ENCODE measurements at places on chromosomes 4 and X. TPM values are rescaled to one million over a fixed set of nuclear protein-coding genes. Genes with fewer than 3 reads are reported as not detected.

GRCh38 chr4:68904786-68905185 lies 46.8 kb downstream of the UGT2A3 start:
- DNase-seq: no peak
- no peak overlapping the region for H3K27ac ChIP-seq
- H3K36me3 ChIP-seq: no peaks in the 10 kb centered on the region
- no peak overlapping the region for H3K4me3 ChIP-seq
- H3K4me1 ChIP-seq: peaks cover 16% of the 10 kb centered on the region

DNA sequence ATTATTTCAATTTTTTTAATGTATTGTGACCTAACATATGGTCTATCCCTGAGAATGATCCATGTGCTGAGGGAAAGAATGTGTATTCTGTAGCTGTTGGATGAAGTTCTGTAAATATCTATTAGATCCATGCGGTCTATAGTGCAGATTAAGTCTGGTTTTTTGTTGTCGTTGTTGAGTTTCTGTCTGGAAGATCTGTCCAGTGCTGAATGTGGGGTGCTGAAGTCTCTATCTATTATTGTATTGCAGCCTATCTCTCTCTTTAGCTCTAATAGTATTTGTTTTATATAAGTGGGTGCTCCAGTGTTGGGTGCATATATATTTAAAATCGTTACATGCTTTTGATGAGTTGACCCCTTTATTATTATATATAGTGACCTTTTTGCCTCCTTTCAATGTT lies 26.2 kb upstream of the PAGE3 start:
- no peaks in the 10 kb centered on the region for H3K36me3 ChIP-seq
- no peaks in the 10 kb centered on the region for H3K27me3 ChIP-seq
- DNase-seq: no peak
- no peak overlapping the region for H3K27ac ChIP-seq

Gene MTMR8
- 7.9 TPM for total RNA-seq

DNA sequence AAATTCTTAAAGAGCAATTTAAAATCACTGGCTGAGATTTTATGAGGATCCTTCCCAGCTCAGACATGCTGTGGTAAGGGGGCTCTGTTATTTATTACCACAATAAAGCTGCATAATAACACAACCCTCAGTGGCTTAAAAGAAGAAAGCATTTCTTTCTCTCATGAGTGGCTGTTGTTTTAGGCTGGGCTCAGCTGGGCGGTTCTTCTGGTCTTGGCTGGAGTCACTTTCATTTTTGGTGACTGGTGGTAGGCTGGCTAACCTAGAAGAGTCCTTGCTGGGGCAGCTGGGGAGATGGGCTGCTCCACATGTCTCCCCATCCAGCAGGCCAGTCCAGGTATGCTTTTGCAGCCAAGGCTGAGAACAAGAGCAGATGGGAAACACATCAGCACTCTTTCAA lies 113.0 kb upstream of the MSX1 start:
- DNase-seq: no peak
- no peaks in the 10 kb centered on the region for H3K36me3 ChIP-seq
- no peak overlapping the region for H3K27ac ChIP-seq
- no peak overlapping the region for H3K4me3 ChIP-seq

Gene NEIL3
- 0.98 TPM for total RNA-seq

Gene SLC25A6
- 442 TPM for total RNA-seq

GRCh38 chrX:137178392-137178791 lies 144.6 kb upstream of the GPR101 start:
- no peaks in the 10 kb centered on the region for H3K27me3 ChIP-seq
- no peak for DNase-seq
- H3K27ac ChIP-seq: no peak overlapping the region
- H3K36me3 ChIP-seq: no peaks in the 10 kb centered on the region

- no peak overlapping the region for H3K4me3 ChIP-seq
- no peaks in the 10 kb centered on the region for H3K36me3 ChIP-seq
- DNase-seq: no peak
- no peak overlapping the region for H3K27ac ChIP-seq
- H3K4me1 ChIP-seq: peaks cover 17% of the 10 kb centered on the region
Observed at GRCh38 chr4:146245246-146245645, 30.9 kb downstream of the REELD1 start.

GRCh38 chr4:74161666-74162450 lies 3.9 kb downstream of the MTHFD2L start:
- H3K27me3 ChIP-seq: no peaks in the 10 kb centered on the region
- no peak overlapping the region for H3K27ac ChIP-seq
- peaks cover 35% of the 10 kb centered on the region for H3K4me1 ChIP-seq
- no peak for DNase-seq
- no peak overlapping the region for H3K4me3 ChIP-seq

DNA sequence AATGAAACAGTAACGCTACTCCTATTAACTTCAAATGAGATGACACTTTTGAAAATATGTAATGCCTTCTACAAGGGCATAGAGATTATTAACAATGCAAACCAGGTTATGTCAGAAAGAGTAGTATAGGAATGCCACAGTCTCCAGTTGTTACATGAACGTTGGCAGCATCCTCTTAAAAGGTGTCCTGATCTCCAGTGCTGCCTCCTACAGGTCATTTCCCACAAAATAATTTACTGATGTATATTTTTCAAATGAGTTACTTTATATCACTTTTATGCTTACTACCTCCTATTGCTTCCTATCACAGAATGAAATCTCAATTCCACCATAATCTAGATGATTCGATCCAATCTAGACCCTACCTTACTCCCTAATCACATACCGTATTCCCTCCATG lies 195.2 kb upstream of the EPHA5 start:
- H3K27me3 ChIP-seq: no peaks in the 10 kb centered on the region
- H3K27ac ChIP-seq: no peak overlapping the region
- no peak for DNase-seq
- no peaks in the 10 kb centered on the region for H3K36me3 ChIP-seq
- H3K4me1 ChIP-seq: no peaks in the 10 kb centered on the region
- no peak overlapping the region for H3K4me3 ChIP-seq

Gene BMPR1B
- total RNA-seq: 0.49 TPM

Gene ZXDB
- total RNA-seq: 9.1 TPM

DNA sequence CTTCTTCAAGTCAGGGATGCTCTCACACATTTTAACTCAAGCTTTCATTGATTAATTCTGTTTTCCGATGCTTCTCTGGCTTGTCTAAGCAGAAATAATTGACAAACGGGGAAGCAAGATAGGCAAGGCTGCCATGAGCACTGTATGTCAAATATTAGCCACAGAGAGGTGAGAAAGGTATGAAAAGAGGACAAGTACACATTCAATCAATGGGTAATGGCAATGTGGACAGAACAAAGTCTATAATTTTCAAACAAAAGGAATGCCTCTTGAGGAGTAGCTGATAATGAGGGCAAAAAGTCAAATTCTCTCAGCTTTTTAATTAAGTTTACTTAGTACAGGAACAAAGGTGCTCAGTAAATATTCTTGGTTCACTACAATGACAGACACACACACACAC lies 19.6 kb downstream of the COX7B2 start:
- no peaks in the 10 kb centered on the region for H3K4me1 ChIP-seq
- H3K36me3 ChIP-seq: no peaks in the 10 kb centered on the region
- no peaks in the 10 kb centered on the region for H3K27me3 ChIP-seq
- DNase-seq: no peak

Gene MEPE
- total RNA-seq: not detected

Gene PGAM4
- total RNA-seq: not detected

- H3K36me3 ChIP-seq: no peaks in the 10 kb centered on the region
- no peaks in the 10 kb centered on the region for H3K4me1 ChIP-seq
- H3K4me3 ChIP-seq: peak within 1 kb of the TSS; percentile 52
- no peak for DNase-seq
Observed at GRCh38 chr4:40629401-40630334, at the start of gene RBM47. Gene RBM47 (minus strand): TSS chr4:40629864. CDS start chr4:40438893, 190,971 bp downstream.

Gene SLC39A8
- 27.7 TPM for total RNA-seq

Gene ADH6
- total RNA-seq: not detected

Gene PRMT9
- 6.9 TPM for total RNA-seq

Gene MAGEE1
- total RNA-seq: 3.4 TPM

DNA sequence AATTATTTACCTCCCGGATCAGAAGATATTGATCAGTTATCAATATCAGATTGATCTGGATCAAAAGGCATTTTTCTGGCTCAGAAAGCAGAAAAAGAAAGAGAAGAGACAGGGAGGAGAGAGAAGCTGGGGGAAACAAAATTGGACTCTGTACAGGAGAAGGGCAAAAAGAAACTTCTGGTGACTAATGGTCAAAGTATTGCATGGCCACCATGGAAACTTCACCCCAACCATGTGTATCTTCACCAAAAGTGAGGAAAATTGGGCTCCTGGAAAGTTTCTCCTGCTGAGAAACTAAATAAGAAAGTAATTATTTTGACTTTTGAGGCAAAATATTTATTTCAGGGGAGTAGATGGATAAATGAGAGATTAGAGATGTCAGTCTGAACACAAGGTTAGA lies 33.9 kb downstream of the RNF150 start:
- no peaks in the 10 kb centered on the region for H3K27me3 ChIP-seq
- no peaks in the 10 kb centered on the region for H3K4me1 ChIP-seq
- DNase-seq: no peak
- H3K27ac ChIP-seq: no peak overlapping the region

Gene ZFP92
- total RNA-seq: 0.25 TPM

DNA sequence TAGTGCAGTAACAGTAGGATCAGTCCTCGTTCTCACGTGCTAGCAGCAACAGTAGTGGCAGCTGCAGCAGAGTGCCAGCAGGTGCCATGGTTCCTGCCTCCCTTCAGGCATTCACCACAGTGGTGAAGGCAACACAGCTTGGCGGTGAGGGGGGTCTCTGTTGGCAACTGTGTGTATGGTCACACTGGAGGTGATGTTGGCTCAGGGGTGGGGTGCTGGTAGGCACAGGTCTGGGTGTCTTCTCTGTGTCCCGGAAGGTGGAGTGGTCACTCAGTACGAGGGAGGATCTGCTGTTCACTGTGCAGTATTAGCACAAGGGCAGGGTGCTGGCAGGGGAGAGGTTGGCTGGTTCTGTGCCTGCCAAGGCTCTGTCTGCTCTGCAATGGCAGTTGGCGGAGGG lies 671.8 kb downstream of the CCSER1 start:
- H3K4me3 ChIP-seq: no peak overlapping the region
- H3K27me3 ChIP-seq: no peaks in the 10 kb centered on the region
- no peak for DNase-seq
- H3K36me3 ChIP-seq: no peaks in the 10 kb centered on the region
- H3K27ac ChIP-seq: no peak overlapping the region
- H3K4me1 ChIP-seq: no peaks in the 10 kb centered on the region

GRCh38 chr4:78566834-78567499 lies 15.4 kb downstream of the ANXA3 start:
- H3K4me1 ChIP-seq: peaks cover 8% of the 10 kb centered on the region
- H3K36me3 ChIP-seq: no peaks in the 10 kb centered on the region
- DNase-seq: no peak
- no peaks in the 10 kb centered on the region for H3K27me3 ChIP-seq
- H3K27ac ChIP-seq: no peak overlapping the region

DNA sequence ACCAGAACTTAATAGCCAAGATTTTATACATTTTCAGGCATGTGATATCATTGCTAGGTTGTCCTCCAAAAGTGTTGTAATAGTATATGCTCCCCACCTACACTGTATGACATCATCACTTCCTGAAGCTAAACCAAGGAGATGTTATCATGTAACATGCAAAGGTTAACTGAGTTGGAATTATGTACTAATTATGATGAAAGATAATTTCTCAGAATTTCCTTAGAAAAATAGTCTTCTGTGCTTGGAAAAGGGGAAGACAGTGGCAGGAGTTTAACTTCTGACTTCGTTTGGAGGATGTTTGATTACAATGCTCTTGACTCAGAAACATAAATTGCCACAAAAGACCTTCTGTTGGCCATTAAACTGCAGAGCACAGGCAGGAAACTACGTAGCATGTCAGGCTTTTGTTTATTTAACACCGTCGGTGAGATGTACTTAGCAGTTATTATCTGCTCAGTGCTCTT lies 83.6 kb upstream of the GUCY1A1 start:
- H3K4me1 ChIP-seq: no peaks in the 10 kb centered on the region
- H3K27me3 ChIP-seq: no peaks in the 10 kb centered on the region
- no peak overlapping the region for H3K27ac ChIP-seq
- no peak for DNase-seq
- no peak overlapping the region for H3K4me3 ChIP-seq
- H3K36me3 ChIP-seq: no peaks in the 10 kb centered on the region

GRCh38 chr4:155956461-155956860 lies 2.8 kb upstream of the CTSO start:
- no peaks in the 10 kb centered on the region for H3K36me3 ChIP-seq
- H3K27me3 ChIP-seq: no peaks in the 10 kb centered on the region
- no peak for DNase-seq
- peaks cover 16% of the 10 kb centered on the region for H3K4me1 ChIP-seq
- H3K4me3 ChIP-seq: no peak overlapping the region

Gene TBX22
- total RNA-seq: not detected

- H3K4me3 ChIP-seq: peak overlapping the region; percentile 13
- H3K27ac ChIP-seq: no peak overlapping the region
- H3K36me3 ChIP-seq: no peaks in the 10 kb centered on the region
- no peaks in the 10 kb centered on the region for H3K27me3 ChIP-seq
- no peak for DNase-seq
Observed at GRCh38 chrX:65407157-65407626, 127.4 kb downstream of the LAS1L start.

Gene SOD3
- 280 TPM for total RNA-seq

DNA sequence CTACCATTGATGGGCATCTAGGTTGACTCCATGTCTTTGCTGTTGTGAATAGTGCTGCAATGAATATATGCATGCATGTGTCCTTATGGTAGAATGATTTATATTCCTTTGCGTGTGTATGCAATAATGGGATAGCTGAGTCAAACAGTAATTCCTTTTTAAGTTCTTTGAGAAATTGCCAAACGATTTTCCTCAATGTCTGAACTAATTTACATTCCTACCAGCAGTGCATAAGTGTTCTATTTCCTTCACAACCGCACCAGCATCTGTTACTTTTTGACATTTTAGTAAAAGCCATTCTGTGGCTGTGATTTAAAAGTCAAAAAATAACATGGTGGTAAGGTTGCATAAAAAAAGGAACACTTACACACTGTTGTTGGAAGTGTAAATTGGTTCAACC lies 103.1 kb upstream of the FAM47B start:
- H3K4me1 ChIP-seq: no peaks in the 10 kb centered on the region
- H3K36me3 ChIP-seq: no peaks in the 10 kb centered on the region
- H3K4me3 ChIP-seq: no peak overlapping the region
- no peaks in the 10 kb centered on the region for H3K27me3 ChIP-seq

DNA sequence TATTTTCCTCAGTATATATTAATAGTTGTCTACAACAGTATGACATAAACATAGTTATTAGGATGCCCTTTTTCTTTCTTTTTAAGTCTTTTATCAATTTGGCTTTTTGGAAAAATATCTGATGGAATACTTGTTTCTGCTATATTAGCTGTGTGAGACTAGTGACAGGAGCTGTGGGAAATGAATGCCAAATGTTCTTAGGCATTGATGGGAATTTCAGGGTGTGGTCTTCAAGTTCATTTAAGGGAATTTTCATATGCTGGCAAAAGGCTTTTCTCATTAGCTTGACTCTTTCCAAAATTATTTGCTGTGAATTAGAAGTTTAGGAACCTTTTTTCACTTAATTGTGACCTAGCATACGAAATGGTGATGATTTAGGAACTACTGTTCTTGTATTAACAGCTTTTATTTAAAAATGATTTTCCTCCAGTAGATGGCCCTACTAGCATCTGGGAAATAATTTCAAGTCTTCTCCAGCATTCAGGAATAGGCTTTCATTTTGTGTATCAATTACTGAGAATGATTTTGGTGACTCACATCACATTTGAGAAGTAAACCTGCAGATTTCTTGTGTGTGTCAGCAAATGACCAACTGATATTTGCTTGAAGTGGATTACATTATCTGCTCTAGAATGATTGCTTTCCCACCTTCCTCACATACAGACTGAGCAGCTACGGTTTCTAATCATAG lies 70.9 kb downstream of the HTT start:
- H3K27ac ChIP-seq: no peak overlapping the region
- no peaks in the 10 kb centered on the region for H3K4me1 ChIP-seq
- DNase-seq: no peak
- no peak overlapping the region for H3K4me3 ChIP-seq

All from vagina (tissue), 2 donors.